Stimulated activated CD8-positive, alpha-beta memory T cell treated with anti-CD3 and anti-CD28 coated beads, Interleukin-7, amount 100 ng/mL, for 24 hours (primary cell): ENCODE measurements at places on chromosomes 5 and 9.

DNA sequence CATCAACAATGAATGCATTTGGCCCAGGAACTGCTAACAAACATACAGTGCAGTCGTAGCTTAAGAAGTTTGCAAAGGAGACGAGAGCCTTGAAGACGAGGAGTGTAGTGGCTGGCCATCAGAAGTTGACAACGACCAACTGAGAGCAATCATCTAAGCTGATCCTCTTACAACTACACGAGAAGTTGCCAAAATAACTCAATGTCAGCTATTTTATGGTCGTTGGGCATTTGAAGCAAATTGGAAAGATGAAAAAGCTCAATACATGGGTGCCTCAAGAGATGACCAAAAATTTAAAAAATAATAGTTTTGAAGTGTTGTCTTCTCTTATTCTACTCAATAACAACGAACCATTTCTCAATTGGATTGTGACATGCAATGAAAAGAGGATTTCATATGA, 757.7 kb upstream of the CHD1 start:
- no peak for DNase-seq

GRCh38 chr5:159340511-159340910, 10.2 kb upstream of the IL12B start:
- DNase-seq: no peak

- DNase-seq: no peak
Measured at GRCh38 chr5:144395704-144396103, 225.0 kb downstream of the KCTD16 start.

DNA sequence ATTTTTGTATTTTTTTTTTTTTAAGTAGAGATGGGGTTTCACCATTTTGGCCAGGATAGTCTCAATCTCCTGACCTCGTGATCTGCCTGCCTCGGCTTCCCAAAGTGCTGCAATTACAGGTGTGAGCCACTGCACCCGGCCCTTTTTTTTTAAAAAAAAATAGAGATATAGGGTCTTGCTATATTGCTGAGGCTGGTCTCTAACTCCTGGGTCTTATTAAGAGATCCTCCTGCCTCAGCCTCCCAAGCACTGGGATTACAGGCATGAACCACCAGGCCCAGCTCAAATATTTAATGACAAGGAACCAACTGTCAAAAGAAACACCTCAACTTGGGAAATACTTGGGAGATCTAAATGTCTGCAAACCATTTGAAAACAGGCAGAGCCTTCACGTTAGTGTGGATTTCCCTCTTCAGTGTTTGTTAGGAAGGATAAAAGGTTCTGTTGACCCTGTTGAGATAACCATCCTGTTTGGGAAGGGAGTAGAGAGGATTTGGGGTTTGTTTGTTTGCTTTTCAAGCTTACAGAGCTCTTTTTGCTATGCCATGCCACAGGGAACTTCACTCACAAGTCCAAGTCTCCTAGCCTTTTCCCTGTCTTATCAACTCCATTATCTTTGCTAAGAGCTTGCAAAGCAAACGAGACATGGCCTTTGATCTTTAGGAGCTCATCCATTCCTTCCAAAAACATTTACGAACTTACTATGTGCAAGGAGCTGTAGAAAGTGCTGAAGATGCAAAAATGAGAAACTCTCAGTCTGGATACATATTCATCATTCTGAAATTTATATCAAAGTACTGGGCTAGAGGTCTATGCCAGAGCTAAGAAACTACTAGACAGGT, 7.5 kb downstream of the FAXDC2 start:
- DNase-seq: no peak

- no peak for DNase-seq
Measured at GRCh38 chr9:82882748-82883147, 180.2 kb downstream of the RASEF start.

GRCh38 chr5:52017567-52017966, 634.3 kb downstream of the ISL1 start:
- DNase-seq: no peak

DNA sequence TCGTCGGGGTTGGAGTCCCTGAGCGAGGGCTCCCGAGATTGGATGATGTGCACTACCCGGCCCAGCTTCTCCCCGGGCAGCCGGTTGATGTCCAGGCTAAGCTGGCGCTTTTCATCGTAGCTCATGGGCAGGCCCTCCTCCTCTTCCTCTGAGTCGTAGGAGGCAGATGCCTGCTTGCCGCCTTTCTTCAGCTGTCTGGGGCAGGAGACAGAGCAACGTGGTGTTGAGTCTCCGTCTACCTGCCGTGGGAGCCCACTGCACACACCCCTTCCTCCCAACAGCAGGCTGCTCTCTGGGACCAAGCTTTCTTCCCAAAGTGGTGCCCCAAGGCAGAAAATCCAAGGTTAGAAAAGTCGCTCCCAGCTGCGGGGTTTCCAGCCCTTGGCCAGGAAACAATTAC, 10.8 kb downstream of the BRD3OS start:
- DNase-seq: no peak

DNA sequence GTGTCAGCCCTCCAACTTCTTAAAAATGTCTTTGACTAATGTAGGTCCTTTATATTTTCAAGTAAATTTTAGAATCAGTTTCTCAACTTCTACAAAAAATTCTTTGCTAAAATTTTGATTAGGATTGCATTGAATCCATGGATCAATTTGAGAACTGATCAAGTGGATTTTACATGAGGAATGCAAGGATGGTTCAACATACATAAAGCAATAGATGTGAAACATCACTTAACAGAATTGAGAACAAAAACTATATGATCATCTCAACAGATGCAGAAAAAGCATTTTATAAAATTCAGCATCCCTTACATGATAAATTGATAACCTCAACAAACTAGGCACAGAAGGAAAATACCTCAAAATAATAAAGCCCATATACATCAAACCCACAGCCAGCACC, 190.8 kb downstream of the AUH start:
- no peak for DNase-seq

- DNase-seq: no peak
Measured at GRCh38 chr5:119347991-119348390, 7.8 kb upstream of the TNFAIP8 start.

- DNase-seq: no peak
Measured at GRCh38 chr9:124000784-124001457, 10.6 kb upstream of the LHX2 start.

GRCh38 chr9:86202338-86202882, 57.0 kb downstream of the C9orf153 start:
- no peak for DNase-seq

DNA sequence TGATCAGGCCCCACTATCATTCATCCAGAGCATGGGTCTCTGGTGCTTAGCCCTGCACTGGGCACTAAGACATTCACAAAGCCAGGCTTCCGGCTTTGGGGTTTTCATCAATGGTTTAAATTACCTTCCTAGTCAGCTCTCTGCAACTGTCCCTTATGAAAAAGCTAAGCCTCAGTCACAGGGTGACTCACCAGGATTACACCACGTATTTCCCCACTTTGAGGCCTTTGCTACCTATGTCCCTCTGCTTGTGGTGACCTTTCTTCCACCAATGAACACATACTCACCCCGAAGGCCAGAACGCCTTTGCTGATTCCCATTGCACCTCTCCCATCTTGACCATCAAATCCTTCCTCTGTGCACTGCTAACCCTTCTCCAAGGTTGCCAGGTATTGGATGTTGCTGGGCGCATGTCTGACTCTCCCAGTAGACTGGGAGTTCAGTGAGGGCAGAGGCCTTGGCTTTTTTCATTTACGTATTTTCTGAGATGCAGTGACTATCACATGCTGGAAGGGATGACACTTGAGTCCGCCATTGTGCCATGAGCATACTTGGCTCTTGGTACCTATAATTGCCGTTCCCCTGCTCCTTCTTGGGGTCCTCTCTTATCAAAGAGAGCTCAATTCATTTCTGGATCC, 58.7 kb upstream of the TNFSF8 start:
- DNase-seq: no peak

DNA sequence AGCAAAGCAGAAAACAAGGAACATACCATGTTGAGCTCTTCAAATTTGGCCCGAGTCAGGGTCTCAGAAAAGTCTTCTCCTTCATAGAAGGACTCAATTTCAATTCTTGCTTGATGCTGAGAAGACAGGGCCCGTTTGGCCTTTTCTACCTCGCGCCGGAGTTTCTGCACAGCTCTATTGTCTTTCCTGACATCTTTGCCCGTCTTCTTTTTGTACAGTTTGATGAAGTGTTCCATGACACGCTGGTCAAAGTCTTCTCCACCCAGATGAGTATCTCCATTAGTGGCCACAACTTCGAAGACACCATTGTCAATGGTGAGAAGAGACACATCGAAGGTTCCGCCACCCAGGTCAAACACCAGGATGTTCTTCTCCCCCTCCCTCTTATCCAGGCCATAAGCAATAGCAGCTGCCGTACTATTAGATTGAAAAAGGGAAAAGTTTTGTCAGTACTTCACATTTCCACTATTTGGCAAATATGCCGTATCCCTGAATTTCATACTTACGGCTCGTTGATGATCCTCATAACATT, 2.2 kb downstream of the HSPA5 start:
- no peak for DNase-seq

DNA sequence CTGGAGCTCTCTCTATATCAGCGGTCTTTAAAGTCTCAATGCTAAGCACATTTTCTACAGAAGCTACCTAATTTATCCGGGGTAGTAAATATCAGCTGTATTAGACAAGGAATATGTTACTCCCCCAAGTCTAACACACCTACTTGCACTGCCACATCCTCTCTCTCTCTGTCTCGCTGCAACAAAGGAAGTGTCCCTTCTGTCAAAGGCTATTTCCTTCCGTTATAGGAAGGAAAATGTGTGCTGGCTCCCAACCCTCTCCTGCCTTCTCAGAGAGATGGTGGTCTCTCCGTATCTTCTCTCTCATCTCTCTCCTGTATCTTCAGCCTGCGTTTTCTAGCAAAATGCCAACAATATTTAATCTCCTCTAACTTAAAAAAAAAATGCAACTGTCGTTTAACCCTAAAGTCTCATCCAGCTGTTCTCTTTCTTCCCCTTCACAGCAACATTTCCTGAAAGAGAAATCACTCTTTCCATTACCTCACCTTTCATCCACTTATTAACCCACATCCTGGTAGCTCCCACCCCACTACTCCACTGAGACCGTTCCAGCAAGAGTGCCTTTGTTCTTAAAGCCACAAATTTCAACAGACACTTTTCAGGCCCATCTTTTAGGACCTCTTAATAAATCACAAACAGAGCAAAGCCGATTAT, 2.3 kb downstream of the TTF1 start:
- DNase-seq: no peak
